T-helper 9 cell (primary cell): ENCODE measurements at places on chromosomes 4 and X.

DNA sequence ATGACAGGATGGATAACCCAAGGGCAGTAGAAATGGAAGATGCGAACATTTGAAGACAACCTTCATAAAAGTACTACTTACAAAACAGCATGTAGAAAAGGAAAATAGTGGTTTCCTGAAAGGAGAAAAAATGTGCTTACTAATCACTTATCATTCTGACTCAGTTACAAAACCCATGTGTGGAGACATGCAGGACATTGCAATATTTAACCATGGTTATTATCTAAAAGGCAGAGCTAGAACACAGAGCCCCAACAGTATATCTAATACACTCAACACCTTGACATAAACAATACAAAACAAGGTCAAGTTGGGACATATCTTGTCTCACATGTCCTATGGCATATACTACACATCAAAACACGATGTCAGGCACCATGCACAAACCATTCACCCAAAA, 55.9 kb downstream of the EIF4E start:
- no peak for DNase-seq

GRCh38 chr4:7828793-7829301, 110.8 kb downstream of the AFAP1 start:
- no peak for DNase-seq

DNA sequence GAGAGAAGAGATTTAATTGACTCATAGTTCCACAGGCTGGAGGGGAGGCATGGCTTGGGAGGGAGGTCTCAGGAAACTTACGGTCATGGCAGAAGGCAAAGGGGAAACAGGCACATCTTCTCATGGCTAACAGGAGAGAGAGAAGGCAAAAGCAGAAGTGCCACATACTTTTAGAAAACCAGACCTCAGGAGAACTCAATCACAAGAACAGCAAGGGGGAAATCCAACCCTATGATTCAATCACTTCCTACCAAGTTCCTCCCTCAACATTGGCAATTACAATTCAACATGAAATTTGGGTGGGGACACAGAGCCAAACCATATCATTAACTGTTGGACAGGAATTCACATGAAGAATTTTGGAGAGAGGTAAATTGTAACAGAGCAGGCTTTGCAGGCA, 485.3 kb upstream of the PITX2 start:
- no peak for DNase-seq

DNA sequence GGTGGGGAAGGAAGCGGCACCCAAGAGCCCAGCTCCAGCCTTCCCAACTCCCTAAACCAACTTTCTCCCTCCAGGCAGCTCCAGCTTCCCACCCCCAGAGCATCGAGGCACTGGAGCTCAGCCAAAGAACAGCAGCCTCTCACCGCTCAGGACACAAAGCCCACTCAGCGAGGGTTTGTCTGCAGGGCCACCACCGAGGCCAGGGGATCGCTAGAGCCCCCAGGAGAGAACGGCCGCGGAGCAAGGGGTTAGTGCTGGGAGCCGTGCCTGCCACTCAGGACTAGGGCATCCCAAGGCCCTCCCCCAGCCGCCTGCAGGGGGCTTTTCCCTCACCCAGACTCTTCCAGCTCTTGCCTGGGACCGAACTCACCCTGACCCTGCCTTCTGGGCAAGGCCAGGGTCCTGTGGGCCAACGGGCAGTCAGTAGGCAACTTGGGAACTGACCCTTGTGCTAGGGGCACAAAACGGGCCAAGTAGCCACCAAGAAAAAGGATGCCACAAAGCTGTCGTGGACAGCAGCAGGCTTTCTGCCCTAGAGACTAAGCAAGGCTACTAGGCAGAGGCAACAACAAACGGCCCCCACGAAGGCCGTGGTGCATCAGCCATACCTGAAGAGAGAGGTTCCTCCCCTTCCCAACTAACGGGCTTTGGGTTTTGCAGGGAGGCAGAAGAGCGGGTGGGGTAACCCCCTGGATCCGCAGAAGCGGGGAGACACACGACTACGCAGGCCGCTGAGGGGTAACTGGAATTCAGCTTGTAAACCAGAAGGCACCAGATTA, 2.3 kb downstream of the HCFC1 start:
- DNase-seq: no peak

DNA sequence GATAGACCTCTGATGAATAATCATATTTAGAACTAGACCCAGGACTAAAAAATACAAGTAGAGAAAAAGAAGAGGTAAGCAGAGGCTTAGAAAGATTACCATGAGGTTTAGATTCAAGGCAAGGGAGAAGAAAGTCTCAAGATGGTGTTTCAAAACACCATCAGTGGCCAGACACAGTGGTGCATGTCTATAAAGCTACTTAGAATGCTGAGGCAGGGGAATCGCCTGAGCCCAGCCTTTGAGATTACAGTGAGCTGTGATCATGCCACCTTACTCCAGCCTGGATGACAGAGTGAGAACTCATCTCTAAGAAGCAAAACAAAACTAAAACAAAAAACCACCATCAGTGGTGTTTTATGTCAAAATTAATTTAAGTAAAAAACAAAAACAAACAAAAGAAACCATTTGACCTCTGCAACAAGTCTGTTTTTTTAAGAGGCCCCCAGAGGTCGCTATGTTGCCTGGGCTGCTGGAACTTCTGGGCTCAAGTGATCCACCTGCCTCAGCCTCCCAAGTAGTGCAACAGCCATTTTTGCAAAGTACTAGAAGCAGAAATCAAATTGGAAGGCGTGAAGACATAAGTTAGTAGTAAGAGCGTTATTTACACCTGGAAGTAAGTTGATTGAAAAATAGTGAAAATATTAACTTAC, 784.3 kb downstream of the ADGRL3 start:
- DNase-seq: no peak

- no peak for DNase-seq
Observed at GRCh38 chr4:5995901-5996623, 22.2 kb downstream of the C4orf50 start.

DNA sequence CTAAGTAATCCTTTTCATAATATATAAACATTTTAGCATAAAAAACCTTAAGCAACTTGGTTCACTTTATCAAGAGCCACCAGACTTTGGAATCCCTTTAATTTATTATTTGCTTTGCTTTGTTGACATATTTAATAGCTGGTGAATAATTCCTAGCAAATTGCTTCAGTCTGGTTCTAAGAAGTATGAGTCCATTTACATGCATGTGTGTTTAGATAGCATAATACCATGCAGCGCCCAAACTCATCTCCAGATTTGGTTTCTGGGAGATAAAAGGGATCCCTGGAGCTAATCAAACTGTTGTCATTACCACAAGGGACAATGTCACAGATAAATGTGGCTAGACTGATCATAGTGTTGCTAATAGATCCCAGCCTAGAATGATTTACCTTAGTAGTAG, 111.8 kb downstream of the TMEM144 start:
- no peak for DNase-seq

DNA sequence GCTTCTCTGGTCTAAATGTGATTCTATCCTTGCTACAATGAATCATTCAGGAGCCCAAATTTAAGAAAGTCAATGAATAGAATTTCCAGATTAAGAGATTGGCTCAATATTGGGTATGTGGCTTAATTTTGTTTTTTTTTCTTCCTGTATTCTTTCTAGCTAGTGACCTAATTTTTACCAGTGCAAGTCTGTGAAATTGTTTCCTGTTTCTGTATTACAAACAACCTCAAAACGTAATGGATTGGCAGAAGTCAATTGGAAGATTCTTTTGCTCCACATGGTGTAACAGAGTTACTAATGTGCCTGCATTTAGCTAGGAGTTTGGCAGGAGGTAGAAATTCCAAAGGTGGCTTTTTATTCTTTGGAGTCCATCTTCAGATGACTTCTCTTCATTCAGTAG, 17.6 kb downstream of the DYNLT3 start:
- DNase-seq: no peak

DNA sequence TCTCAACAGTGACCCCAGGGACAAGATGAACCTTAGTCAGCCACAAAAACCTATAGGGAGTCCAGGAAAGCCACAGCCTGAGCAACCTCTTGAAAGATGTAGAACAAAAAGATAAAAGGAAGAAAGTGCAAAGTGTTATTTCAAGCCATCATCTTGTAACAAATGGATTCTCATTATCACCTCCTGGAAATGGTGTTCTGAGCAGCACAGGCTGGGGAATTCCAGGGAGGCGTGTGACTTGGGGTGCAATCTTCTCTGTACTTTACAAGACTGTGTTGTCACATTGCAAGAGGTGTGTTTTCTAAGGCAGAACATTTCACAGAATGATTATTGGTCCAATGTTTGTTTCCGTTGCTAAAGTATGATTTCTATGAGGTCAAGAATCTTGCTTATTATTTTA, 214.0 kb downstream of the DHRSX start:
- DNase-seq: no peak

DNA sequence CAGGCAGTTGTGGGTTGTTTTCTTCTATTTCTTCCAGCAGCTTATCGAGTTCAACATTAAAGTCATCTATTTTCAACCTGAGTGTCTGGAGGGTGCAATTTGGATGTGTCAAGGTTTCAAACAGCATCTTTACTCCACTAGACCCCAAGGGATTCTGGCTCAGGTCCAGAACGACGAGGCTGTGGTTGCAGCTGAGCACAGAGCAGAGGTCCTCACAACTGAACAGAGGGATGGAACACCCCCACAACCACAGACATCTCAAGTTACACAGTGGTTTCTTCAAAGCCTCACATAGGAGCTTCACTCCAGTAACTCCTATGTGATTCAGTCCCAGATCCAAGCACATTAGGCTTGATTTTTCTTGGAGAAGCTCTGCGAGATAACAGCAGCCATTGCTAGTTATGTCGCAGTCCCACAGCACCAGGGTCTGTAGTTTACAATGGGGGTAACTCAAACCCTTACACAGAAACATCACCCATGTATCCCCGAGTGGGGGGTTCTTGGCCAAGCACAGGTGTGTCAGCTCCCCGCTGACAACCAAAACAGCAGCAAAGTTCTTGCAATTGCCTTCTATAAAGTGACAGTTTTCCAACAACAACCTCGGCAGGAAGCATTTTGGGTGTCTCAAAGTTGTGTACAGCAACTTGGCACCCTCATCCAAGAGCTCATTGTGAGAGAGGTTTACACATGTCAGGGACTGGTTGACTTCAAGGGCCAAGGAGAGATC, 2.8 kb downstream of the NLRP2B start:
- DNase-seq: no peak

DNA sequence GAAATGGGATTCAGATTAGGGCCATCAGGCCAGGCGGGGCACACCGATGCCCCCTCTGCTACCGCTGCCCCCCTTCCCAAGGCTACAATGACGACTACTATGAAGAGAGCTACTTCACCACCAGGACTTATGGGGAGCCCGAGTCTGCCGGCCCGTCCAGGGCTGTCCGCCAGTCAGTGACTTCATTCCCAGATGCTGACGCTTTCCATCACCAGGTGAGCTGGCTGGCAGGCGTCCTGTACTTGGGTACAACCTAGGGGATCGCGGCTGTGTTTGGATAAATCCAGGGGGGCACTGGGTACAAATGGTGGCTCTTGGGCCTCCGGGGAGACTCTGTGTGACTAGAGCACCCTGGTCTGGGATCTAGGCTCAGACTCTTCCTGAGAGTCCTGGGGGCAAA, 1.1 kb downstream of the EMD start:
- DNase-seq: no peak

DNA sequence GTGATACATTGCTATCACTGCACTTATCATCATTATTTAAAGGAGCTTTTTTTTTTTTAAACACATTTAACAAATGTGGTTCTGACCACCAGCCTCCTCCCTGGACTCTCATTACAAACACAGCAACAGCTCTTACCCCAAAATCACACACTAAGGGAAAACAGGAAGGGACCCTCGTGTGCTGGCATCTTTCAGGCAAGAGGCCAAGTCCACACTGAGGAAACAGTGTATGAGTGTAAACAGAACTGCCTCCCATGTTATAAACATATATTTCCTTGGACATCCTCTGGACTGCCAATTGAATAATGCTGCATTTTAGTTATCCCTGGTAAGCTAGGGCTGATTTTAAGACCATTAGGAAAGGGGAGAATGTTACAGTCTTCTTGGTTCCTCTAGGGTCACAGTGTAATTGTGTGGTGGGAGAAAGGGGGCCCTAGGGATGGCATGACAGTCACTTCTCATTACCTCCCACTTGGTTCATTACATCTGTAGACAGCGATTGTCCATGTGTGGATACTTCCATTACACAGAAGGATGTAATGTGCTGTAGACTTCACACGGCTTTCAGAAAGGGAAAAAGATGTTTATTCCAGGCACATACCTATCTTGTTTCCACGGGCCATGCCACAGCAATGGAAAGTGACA, 244.6 kb upstream of the TET2 start:
- no peak for DNase-seq

DNA sequence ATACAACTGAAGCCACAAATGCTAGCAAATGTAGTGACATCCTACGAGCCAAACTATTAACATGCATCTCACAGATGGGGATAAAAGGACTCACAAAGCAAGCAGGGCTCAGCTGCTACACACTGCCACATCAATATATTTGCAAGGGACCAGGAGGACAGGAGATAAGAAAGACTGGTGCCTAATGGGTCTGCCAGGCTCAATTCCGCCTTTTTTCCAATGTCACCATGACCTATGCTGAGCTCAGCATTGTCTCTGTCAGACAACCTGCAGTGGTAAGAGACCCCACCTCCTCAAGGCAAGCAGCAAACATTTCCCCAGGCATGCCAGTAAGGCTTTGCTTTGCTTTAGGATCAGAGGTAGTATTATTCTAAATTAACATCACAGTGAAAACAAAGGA, 435 bp downstream of the DCX start:
- no peak for DNase-seq

GRCh38 chr4:88967883-88968331, 89.1 kb downstream of the FAM13A start:
- DNase-seq: no peak

GRCh38 chr4:187357821-187358220, 634.2 kb upstream of the FAT1 start:
- no peak for DNase-seq

GRCh38 chr4:25914670-25915352, 791 bp downstream of the SMIM20 start:
- no peak for DNase-seq

DNA sequence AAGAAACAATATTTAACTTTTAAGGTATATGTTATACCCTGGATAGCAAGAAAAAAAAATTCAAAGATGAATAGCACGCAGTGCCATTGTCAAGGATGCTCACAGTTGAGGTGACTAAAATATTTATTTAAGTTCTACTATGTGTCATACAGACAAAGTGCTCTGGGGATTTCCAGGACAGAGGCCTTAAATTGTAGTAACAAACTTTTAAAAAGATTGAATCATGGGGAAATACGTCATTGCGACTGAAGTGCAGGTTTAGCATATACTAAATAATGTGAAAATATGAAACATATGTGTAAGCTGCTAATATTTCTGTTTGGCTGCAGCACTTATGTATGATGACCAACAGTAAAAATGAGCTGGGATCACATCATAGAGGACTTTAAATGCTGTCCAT, 748.0 kb upstream of the PCDH7 start:
- DNase-seq: no peak
